Hematopoietic multipotent progenitor cell treated with erythropoietin and hydrocortisone succinate and interleukin-3 and kit ligand, for 6 days (in vitro differentiated cells): ENCODE measurements at places on chromosomes 5 and 9.
A peak's percentile ranks its signal among the peaks of the same experiment; 100 is the strongest.

GRCh38 chr9:71393005-71393404 lies 271.6 kb upstream of the TRPM3 start:
- DNase-seq, result no peak

DNA sequence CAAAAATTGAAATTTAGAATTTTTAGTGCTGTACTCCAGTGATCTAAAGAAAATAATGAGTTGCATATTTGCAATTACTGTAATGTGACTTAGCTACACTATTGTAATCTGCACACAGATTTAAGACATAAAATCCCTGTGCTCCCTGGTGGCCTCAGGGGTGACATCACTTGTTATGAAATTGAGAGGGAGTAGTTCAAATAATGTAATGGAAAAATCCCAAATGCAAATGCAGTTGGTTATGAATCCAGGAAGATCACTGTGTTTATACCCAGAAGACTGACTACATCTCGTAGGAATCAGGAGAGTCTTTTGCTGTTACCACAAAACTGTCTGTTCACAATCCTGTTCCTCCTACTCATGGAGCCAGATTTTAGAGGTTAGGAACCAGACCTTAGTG lies 178.7 kb upstream of the FBXL17 start:
- no peak for DNase-seq

DNA sequence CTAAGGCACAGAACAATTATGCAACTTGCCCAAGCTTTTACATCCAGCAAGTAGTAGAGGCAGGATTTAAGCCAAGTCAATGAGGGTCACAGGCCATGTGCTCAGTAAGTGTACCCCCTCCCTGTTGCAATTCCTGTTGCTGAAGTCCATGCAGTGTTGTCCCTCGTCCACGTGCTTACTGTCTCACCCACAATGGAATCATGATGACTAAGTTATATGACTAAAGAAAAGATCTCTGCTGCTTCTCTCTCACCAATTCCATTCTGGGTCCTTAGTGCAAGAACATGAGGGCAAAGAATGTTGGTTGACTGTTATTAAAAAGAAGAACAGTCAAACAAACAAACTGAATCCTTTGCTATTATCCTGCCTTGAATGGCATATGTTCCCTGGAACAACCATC lies 233.6 kb upstream of the SLC24A2 start:
- no peak for DNase-seq

- DNase-seq, result peak; percentile 68
Measured at GRCh38 chr9:121376214-121376830, 6.3 kb upstream of the STOM start.

DNA sequence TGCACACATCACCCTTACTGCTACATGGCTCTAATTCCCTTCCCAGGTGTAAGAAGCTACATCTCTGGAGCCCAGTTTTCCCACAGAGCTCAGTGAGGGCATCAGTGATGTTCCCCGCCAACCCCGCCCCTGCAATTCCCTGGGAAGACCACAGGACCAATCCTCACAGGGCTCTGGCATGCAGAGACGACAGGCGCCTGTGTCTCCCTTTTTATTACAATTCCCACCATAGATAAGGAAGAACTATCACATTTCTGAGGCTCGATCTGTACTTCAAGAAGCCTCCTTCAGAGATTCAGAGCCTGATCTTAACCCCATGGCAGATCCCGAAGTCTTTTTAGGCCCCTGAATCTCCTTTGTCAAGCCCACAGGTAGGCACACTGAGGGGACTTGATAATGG lies at the start of gene OR1L6:
Gene OR1L6, plus strand, starts transcription at position 301 of the 400 bp plus-strand sequence. CDS start 7,545 bp downstream, outside the sequence.
- no peak for DNase-seq

GRCh38 chr9:125507226-125507625 lies 199.8 kb downstream of the MAPKAP1 start:
- DNase-seq, result no peak

- no peak for DNase-seq
Measured at GRCh38 chr9:129665814-129666520, 520 bp downstream of the PRRX2 start.

DNA sequence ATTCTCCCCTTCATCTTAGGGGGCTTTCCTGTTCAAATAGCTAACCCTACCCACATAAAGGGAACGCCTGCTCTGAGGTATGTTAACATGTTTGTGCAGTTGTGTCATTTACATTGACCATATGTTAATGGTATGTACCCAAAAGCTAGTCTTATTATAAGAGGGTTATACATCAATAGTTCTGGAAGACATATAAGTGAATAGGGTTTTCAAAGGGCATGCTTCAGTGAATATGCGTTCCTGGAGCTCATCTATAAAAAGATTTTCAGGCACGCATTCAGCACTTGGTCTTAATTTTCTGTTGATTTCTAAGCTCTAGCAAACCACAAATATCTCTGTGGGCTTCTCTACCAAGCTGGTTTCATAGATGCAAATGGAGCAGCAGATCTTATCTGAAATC lies 766.1 kb downstream of the IRX1 start:
- no peak for DNase-seq

- no peak for DNase-seq
Measured at GRCh38 chr9:16501141-16501540, 369.3 kb downstream of the BNC2 start.

- peak; percentile 73 for DNase-seq
Measured at GRCh38 chr5:68405784-68406743, 190.5 kb downstream of the PIK3R1 start.

GRCh38 chr5:167937635-167937998 lies 353.8 kb upstream of the WWC1 start:
- peak; percentile 49 for DNase-seq

DNA sequence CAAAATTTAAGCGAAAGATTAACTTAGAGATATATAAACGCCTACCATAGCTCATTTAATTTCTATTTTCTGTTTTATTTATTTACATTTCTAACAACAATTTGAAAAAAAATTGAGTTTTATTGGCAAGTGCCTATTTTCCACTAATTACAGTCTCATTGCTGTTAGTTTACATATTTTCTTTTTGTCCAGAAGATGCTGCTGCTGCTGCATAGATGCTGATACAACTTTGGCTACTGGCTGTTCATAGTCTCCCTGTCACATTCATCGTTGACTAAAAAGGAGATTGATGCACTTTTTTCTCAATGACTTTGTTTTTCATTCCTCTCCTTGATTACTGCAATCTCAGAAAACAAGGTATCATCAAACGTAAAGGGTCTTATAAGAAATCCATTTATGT lies 235.4 kb downstream of the CDH9 start:
- DNase-seq, result no peak

DNA sequence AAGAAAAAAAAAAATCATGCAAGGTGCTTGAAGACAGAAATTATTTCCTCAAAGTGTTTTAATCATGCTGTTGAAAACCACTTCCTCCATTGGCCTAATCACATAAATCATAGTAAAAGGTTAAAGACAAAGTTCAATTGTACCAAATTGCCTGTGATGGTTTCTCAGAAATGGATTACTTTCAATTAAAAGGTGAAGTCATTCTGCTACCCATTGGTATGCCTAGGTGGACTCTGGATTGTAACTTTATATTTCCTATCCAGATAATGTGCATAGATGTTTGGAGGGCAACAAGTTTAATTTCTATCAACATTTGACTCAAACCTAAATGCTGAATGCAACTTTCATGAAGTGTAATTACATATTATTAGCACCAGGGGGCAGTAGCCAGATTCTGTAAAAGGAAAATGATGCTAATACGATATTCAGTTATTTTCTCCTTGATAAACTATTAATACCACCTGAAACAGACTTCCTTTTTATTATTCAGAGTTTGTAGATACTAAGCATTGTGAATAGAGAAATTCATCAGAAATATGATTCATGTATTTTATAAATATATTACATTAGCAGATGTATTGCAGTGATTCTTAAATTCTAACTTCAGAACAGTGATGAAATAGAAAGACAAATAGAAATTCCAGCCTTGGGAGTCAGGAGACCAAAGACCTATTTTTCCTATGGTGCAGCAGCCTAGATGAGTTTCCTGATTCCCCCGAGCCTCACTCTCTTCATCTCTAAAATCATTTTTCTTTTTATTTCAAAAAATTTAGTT lies 148.2 kb downstream of the CAAP1 start:
- peak; percentile 67 for DNase-seq

DNA sequence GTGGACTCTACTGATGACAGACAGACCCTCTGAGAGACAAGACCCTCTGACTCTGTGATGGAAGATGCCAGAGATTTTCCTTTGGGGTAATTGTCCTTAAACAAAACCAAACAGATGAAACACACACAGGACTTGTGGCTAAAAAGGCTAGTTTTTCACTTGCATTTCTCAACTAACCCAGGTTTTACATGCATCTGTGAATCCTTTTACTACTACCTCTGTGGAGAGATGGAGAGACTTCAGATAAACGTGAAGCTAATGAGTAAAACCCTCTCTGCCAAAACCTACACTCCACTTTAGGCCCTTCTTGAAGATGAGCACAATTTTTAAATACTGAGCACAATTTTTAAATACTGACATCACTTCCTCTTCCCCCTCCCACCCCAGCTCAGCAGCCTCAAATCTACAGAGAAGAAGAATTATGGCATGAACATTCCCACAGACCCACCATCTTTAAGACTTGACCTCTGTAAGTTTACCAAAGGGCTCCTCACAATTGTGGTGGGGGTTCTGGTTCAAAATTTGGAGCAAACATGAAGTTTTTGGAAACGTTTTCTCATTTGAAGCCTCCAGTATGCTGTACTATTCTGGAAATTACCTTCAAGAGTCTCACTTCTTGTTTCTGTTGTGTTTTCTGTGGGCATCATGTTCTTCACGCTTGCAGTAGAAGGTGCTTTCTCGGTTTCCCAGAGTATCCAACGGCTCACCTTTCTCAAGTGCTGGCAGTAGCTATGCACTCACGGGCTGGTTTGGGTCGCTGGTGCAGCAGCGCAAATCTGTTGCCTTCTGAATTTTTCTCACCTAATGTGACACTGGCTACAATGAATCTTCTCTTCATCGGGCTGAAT lies 42.7 kb downstream of the ACER2 start:
- no peak for DNase-seq
